ENCODE measurements at places on chromosomes 2 and 18.
A peak's percentile ranks its signal among the peaks of the same experiment; 100 is the strongest.

DNA sequence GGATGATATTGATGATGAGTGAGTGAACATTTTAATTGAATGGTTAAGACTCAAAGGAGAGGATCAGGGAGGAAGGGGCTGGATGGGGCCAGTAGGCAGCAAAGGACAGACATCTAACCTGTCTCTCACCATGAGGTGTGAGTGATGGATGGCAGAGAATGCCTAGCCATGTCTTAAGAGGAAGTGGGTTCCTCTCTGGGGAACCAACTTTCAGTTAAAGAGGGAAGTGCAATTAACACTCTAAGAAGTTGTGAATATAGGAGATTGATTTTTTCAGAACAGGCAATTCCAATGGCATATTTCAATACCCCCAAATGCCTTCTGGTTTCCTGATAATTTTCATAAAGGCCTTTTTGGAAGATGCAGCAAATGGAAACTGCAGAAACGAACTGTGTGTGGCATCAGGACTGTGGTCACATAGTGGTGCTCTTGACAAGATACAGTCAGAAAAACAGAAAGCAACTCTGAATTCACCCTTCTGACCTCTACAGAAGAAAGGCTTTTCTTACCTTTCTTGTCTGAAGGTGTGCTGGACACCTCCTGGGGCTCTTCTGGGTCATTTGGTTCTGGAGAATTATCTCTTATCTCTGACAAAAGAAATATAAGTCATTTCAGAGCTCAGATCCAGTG is 10.2 kb downstream of the SP110 start:
- DNase-seq: no peak

GRCh38 chr2:149087751-149088150 is 49.3 kb downstream of the LYPD6B start:
- DNase-seq: no peak

DNA sequence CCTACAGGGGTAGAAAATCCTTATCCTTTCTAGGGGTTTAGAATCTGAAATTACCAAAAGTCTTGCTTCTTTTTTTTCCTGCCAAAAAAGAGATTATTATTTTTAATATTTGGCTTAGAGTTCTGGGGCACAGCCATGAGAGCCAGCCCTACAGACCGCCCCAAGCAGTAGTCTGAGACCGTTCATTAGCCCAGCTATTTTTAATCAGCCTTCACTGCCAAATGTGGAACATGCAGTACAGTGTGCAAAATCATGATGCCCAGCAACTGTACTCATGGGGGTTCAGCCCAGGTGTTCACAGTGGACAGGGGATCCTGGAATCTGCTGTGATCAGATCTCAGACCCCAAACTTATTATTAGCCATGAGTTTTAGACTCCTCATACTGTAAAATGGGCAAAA is 60.4 kb downstream of the GRB14 start:
- no peak for DNase-seq

DNA sequence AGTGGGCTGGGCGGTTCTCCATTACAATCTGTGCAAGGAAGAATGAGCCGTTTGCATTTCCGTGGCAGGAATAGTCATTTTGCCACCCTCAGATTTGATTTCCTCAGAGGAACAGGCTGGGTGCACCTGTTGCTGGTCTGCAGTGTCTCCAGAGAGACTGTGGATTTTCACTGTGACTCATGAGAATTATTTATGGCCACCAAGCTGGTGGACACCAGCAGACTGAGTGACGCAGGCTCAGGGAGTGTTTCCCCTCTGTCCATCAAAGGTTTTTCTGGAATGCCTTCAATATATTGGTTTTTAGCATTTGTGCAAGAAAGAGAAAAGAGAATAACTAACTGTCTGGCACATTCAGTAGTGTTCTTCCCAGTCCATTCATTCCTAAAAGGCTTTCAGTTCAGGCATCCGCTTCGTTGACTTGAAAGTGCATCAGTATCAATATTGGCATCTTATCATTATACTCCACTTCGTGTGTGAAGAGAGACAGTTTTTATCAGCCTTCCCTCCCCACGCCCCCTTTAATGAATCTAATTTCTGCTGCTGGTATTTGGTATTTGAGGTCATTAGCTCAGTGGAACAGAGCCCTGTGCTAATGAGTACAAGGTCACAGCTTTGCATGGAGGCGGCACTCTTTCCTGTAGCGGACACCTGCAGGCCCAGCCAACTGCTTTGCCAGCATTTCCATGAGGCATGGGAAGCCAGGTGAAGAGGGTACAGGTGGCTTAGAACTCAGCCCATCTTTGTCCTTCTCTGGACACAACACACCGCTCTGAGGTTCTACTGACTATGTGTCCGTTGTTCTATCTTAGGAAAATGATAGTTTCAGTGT is 39.9 kb downstream of the PRKCE start:
- DNase-seq: no peak

GRCh38 chr2:143758629-143759330 is 629.6 kb downstream of the ARHGAP15 start:
- DNase-seq: no peak

- no peak for DNase-seq
Measured at GRCh38 chr2:72386288-72386687, 238.6 kb upstream of the CYP26B1 start.

DNA sequence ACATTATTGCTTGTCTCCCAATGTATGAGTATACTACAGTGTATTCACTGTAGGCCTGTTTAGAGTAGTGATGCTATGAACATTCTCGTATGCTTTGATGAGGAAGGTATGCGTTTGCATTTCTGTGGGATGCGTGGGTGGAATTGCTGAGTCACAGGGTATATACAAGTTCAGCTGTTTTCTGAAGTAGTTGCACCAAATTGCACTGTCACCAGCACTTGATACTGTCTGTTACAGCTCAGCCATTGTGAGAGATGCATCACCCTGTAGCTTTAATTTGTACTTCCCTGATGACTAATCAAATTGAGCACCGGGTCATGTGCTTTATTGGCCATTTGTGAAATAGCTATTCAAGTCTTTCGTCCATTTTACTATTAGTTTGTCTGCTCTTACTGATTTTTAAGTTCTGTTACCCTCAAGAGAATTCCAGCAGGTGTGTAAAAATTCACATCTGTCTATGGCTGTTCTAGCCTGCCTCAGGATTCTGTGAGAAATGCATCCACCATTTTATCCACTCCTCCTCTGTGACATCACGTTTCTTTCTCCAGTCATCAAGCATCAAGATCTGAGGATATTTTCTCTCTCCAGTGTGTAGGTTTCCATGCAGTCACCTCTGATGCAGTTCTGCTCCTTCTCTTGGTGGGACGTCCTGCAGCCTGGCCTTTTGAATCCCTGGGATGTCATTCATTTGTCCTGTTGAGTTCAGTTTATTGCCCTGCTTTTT is 72.5 kb downstream of the DGKD start:
- DNase-seq: peak; percentile 31

DNA sequence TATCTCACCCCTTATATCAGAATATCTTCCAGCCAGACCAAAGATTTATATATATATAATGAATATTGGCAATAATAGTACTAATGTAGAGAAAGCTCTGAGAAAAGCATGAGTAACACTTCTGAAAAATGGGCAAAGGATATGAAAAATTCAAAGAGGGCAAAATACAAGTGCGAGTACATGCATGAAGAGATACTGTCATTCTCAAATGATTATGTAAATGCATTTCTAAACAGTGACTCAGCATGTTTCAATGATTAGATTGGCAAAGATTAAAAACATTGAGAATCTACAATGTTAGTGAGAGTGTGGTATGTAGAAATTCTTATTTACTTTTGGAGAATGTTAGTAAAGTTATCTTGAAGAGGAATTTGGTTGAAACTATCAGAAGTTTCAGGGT is 118.3 kb upstream of the NEDD4L start:
- DNase-seq: no peak

DNA sequence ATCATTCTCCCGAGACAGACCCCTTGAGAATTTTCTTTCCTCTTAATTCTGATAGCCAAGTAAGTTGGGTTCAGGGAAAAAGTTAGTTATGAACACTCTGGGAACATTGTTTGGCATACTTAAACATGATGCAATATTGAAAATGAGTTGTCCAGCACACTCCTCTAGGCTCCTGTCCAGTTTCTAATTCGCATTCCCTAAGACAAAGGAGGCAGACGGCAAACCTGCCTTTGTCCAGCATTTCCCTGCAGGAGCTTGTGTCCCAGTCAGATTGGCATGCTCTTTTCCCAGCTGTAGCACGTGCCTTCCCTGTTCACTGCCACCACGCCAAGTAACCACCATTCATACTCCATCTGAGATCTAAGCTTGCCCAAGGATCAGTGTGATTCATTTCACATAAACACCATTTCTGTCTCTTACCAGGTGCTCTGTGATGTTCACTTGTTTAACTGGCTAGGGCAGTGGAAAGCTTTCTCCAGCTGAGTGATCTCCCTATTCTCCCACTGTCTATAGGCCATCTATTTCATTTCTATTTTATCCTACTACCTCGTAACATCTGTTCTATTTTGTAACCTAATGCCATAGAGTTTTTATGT is 150.0 kb upstream of the EPB41L3 start:
- no peak for DNase-seq

- no peak for DNase-seq
Measured at GRCh38 chr2:25521665-25522387, 151.6 kb downstream of the DTNB start.

- no peak for DNase-seq
Measured at GRCh38 chr2:128187032-128187654, 96.1 kb downstream of the UGGT1 start.

GRCh38 chr2:235603659-235604058 is 109.8 kb downstream of the AGAP1 start:
- no peak for DNase-seq

- DNase-seq: no peak
Measured at GRCh38 chr2:231190531-231191197, 7.8 kb upstream of the ARMC9 start.

DNA sequence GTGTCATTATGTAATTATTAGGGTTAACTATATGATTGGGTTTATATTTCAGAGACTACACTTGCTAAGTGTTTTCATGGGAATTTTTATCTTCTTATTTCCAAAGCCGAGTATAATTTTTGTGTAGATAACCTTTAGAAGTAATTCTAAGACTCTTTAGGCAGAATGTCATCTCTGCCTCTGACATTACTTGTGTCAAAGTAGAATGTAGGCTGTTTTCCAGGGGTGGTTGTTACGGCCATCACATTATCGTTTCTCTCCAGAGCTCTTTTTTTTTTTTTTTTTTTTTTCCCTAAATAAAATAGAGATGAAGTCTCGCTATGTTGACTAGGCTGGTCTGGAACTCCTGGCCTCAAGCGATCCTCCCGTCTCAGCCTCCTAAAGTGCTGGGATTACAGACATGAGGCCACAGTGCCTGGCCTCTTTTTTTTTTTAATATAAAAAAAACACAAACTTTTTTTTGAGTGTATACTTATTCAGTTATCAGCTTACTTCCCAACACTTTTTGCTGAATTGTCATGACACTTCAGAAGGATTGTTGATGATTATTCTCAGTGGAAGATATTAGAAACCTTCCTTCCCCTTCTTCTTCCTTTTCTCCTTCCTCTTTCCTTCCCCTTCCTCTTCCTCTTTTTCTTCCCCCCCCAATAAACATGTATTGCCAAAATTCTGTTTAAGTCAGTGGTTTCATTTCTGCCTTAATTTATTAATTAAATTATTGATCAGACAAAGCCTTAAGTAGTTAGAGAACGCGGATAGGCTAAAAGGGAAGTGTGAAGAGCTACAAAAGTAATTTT is 2.3 kb downstream of the PIKFYVE start:
- DNase-seq: no peak

GRCh38 chr2:19702267-19702666 is 199.5 kb downstream of the TTC32 start:
- DNase-seq: no peak

GRCh38 chr18:79413025-79413424 is 17.3 kb downstream of the NFATC1 start:
- DNase-seq: no peak

DNA sequence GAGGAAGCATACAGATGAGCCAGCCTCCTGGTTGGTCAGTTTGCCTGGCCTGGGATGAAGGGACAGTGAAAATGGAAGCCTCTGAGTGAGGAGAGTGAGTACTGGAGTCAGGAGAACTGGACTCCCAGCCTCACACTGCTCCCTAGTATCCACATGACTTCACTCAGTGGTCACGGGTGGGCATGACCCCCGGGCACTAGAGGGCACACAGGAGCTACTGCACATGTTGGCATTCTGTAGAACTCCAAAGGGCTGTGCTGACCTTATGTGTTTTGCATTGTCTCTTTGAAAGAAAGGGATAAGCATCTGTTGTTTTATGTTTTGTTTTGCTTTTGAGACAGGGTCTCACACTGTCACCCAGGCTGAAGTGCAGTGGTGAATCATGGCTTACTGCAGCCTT is 23.7 kb downstream of the NCAPH start:
- DNase-seq: no peak

GRCh38 chr2:233836359-233836758 is 18.0 kb downstream of the HJURP start:
- DNase-seq: no peak

- DNase-seq: no peak
Measured at GRCh38 chr2:46537624-46538295, 58.4 kb downstream of the TMEM247 start.

GRCh38 chr2:11554399-11554716 is 20.5 kb downstream of the GREB1 start:
- no peak for DNase-seq

- DNase-seq: no peak
Measured at GRCh38 chr2:216490061-216490460, 8.6 kb upstream of the RPL37A start.

GRCh38 chr18:61791031-61791430 is 101.8 kb downstream of the RNF152 start:
- DNase-seq: no peak
